ENCODE measurements at places on chromosomes 3 and 15.

- DNase-seq, result no peak
Measured at GRCh38 chr3:160049988-160050387, 61.4 kb downstream of the IL12A start.

DNA sequence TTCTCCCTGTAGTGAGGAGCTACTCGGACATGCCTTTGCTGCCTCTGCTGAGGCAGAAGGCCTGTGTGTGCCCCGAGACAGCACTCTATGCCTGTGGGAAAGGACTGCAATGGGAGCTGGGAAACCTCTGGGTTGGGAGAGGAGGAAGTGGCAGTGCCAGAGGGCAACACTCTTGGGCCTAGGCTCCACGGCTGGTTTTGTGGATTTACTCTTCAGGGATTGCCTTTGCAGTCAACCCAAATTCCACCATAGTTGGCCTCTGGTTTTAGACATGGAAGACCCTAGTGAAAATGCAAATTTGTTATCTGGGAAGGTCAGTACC lies 46.8 kb downstream of the ITGA11 start:
- DNase-seq, result no peak

DNA sequence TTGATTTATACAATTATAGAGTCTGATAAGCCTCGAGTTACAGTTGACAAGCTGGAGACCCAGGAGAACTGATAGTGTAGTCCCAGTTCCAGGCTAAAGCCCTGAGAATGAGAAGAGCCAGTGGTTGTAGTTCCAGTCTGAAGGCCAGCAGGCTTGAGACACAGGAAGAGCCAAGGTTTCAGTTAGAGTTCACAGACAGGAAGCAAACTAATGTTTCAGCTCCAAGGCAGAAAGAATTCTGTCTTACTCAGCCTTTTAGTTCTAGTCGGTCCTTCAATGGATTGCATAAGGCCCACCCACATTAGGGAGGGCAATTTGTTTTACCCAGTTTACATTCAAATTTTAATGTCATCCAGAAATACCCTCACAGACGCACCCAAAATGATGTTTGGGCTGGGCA lies 102.7 kb downstream of the CDIN1 start:
- DNase-seq, result no peak

GRCh38 chr15:75902129-75902557 lies 1.5 kb upstream of the FBXO22 start:
- no peak for DNase-seq

DNA sequence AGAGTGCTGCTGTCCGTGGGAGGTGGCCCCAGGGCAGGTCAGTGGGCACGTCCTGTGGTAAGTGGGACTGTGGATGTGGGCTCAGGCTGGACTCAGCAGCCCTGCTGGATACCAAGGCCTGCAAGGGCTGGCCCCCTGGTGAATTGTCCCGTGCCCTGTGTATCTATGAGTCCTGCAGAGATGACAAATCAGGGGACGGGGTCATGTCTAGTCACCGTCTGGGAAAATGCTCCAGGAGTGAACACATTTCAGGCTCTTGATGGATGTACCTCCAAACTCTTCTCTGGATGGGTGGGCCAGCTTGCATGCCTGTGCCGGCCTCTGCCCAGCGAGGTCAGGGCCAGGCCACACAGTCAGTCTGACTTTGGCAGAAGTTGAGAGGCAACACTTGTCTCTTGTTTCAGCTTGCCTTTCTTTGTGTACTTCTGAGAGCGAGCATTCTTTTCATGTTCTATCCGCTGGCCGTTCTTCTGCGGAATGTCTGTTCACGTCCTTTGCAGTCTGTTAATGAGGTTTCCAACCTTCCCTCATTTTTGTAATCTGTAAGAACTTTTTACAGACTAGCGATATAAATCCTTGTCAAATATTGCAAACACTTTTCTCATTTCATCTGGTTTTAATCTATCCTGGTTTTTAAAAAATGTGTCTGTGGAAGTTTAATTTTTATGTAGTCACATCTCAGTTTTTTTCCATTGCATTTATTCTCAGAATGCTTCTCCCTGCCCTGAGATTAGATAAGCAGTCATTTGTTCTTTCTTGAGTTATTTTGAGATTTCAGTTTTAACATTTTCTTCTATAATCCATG lies 11.4 kb upstream of the STAB1 start:
- no peak for DNase-seq

GRCh38 chr3:85427467-85427866 lies 468.7 kb downstream of the CADM2 start:
- DNase-seq, result no peak

- DNase-seq, result no peak
Measured at GRCh38 chr3:195063581-195064193, 207.3 kb downstream of the XXYLT1 start.

DNA sequence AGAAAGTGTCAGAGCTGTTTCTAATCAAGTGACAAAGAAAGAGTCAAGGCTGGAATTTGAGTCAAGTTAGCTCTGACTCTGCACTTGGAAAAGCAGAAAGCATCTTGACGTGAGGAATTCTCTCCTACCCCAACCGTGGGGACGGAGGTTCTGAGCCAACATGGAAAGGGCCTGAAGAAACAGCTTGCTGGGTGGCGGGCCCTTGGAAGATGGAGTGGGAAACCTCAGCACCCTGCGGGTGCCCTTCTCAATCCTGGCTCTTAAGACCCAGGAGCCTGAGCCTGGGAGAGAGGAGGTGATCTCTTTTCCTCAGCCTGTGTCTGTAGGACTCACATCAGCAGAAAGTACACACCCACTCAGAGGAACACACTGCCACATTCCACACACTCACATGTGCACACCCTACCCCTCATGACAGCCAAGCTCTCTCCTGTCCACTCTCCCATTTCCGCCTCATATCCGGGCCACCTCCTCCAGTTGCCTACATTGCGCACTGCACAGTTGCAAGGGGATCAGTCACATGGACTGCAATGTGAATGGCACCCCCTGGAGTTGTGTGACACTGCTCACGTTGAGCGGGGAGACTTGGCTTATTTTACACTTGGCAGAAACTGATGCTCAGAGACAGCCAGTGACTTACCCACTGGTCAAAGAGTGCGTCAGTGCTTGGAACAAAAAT lies 101.5 kb upstream of the SLC6A6 start:
- DNase-seq, result peak; percentile 31

DNA sequence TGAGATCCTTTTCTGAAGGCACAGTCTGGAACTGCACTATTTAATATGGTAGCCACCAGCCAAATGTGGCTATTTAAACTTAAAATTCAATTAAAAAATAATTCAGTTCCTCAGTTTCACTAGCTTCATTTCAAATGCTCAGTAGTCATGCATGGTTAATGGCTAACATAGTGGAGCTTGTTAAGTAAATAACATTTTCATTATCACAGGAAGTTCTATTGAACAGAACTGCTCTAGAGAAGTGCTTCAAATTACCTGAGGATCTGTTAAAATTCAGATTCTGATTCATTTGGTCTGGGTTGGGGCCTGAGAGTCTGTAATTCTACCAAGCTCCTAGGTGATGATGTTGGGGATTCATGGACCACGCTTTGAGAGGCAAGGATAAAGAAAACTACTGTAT lies 109.6 kb upstream of the THRB start:
- no peak for DNase-seq

DNA sequence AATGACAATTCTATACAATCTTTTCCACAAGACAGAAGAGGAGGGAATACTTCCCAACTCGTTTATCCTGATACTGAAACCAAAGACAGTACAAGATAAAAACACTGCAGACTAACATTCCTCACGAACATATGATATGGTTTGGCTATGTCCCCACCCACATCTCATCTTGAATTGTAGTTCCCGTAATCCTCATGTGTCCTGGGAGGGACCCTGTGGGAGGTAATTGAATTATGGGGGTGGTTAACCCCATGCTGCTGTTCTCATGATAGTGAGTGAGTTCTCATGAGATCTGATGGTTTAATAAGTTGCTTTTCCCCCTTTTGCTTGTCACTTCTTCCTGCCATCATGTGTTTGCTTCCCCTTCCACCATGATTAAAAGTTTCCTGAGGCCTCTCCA lies 83.9 kb upstream of the PROK2 start:
- DNase-seq, result no peak

DNA sequence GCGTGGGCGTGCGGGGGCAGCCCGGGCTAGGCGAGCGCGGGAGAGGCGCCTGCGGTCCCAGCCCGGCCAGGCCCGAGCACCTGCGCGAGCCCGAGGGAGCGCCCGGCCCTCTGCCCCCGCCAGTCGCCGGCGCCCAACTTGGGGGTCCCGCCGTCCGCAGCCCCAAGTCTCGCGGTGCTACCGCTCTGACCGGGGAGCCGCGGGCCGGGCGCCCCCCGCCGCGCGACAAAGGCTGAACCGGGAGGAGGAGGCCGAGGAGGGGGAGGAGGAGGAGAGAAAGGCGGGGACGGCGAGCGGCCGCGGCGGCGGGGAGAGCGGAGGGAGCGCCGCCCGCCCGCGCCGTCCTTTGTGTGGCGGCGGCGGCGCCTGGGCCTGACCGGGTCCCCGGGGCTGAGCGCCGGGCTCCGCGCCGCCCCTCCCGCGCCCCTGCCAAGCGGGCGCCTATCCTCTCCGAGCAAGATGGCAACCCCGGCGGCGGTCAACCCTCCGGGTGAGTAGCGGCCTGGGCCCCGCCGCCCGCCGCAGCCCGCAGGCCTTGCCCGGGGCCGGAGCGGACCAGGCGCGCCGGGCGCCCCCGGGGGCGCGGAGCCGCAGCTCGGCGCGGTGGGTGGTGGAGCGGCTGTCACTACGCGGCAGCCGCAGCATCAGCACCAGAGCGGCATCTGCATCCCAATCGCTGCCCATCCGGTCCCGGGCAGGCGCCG lies at the start of gene ARNT2:
Gene ARNT2 (plus strand): TSS at position 326 of the 704 bp plus-strand sequence. CDS start 134 bp downstream, at position 460.
- peak; percentile 68 for DNase-seq

GRCh38 chr15:42707873-42708544 lies 28.9 kb downstream of the CDAN1 start:
- DNase-seq, result no peak

DNA sequence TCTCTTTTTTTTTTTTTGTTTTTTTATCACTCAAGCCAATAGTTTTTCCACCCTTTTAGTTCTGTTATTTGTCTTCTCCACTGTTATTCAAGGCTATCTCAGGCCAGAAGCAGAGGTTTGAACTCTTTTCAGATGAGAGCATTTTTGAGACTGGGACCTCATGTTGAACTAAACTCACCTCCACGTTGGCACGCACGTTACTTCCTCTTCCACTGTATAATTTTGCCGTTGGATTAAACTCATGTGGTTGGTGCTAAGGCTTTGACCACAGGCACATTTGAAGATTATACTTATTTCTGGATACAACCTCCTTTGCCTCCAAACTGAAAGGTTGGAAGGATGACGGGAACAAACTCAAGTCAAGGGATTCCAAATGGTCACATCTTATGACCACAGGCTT lies 501.3 kb upstream of the TPRG1 start:
- no peak for DNase-seq

GRCh38 chr15:87228460-87228859 lies 1028.1 kb downstream of the NTRK3 start:
- no peak for DNase-seq

- DNase-seq, result no peak
Measured at GRCh38 chr3:45371621-45372020, 16.8 kb upstream of the LARS2 start.

DNA sequence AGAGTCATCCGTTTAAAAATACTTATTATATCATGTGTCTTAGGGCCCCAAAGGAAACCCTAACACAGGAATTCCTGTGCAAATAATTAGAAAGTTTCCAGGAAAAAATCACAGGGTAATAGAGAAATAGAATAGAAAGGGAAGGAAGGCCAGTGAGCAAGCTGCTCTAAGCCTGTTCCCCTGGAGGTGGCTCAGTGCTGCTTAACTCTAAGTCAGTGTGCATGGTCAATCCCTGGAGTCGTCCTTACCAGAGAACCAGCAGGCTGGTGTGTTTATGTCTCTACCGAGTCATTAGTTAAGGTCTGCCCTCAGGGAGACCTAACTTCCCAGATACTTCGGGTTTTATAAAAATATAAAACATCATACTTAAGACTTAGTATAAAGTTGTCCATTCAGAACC lies 21.0 kb upstream of the MCF2L2 start:
- no peak for DNase-seq

DNA sequence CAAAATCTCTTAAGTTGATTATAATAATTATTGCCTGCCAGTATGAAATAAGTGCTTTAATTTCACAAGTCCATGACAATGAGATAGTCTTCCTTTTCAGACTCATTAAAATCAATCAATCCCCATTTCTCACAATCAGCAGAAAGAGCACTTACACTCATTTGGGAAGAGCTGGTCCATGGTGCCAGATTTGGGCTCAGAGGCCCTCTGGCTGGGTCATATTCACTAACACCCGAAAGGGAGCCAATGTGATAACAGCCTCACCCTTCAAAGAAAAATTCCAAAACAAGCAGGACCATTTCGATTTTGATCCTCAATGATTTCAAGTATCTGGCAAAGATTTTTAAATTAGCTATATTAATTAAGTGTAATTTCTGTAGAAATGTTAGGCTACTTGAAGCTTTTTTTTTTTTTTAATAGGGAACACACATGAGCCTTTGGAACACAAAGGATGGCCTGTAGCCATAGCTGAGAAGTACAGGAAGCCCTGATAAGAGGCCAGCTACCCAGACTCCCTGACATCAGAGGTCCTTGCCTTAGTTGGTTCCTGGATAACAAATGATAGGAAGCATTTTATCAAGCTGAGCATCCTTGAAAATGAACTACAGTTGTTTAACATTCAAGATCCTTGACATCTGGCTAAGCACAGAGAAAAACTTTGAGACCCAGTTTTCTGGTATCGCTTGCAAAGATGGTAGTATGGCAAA lies 17.1 kb downstream of the MCF2L2 start:
- no peak for DNase-seq

DNA sequence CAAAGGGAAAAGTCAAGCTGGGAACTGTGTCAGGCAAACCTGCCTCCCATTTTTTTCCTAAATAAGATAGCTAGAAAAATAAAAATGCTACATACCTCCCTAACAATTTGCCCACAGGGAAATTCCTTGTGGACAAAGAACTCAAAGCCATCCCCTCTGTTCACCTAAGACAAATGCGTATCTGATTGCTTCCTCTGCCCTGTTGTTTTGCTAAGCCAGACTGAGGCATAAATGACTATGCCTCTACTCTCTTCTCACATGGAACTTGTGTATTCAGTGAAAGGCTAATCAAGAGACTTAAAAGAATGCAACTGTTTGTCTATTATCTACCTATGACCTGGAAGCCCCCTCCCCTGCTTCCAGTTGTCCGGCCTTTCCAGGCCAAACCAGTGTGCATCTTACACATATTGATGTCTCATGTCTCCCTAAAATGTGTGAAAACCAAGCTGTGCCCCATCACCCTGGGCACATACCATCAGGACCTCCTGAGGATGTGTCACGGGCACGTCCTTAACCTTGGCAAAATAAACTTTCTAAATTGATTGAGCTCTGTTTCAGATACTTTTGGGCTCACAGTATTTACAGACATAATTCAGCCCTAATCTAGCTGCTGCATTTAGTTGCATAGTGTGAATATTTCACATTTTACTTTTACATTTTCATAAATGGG lies 15.8 kb downstream of the CHD2 start:
- no peak for DNase-seq

DNA sequence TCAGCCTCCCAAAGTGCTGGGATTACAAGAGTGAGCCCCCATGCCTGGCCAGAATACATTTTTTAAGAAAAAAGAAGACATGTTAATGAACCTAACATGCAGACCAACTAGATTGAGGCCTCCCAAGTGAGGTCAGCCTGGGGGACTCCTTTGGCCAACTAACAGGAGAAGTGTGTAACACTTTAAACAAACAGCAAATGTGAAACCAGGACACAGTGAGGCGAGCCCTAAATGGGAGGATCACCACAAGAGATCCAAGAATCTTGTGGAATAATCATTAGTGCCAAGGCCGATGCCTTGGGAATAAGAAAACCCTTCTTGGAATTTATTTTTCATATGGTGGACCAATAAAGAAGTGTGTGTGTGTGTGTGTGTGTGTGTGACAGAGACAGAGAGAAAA lies 73.9 kb downstream of the ATP10A start:
- no peak for DNase-seq

All from occipital lobe (tissue), 3 donors.